ENCODE measurements at places on chromosomes 1 and 21.

DNA sequence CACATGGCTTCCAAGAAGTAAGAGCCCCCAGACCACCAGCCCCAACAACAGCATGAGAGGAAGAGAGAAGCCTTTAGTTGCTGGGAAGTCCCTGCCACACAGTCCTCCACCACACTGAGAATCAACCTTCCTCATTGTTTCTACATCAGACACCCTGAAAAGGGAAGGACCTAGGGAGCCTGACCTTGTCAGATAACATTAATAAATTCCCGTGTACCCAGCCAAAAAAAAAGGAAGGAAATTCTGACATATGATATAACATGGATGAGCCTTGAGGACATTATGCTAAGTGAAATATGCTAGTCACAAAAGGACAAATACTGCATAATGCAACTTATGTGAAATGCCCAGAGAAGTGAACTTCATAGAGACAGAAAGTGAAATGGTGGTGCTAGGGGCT is 65.6 kb upstream of the ARHGAP29 start:
- no peak for DNase-seq

GRCh38 chr1:56374026-56374974 is 205.1 kb downstream of the PLPP3 start:
- peak; percentile 95 for DNase-seq

DNA sequence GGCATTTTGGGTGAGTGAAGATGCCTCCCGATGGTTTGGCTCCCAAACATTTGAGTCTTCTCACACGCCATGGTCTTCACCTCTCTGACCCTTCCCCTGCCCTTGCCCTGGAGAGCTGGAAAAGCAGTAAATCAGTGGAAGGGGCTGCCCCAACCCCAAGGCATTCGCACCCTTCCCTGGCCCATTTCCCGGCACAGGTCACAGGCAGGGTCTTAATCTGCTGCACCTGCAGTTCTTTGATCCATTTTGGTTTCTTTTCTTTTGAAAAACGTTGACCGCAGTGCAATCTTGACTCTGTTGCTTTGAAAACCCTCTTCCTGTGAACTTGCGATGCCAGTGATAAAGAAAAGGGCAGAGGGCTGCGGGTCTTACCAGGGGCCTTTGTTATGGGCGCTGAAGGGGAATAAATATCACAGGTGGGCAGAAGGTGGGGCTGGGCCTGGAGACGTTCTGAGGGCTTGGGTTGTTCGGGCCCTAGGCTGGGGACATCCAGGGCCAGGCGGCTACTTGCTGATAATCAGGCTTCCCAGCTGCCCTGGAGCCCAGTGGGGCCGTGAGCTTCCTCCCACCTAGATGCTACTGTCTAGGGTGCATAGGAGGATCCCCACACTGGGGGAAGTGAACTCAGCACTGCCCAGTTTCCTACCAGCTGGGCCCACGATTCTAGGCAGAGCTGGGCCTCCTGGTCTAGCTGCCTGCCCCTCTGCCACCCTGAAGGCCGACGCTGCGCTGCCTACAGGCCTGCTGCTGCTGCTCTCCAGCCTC is 38.6 kb upstream of the EPS8L3 start:
- DNase-seq, result no peak

DNA sequence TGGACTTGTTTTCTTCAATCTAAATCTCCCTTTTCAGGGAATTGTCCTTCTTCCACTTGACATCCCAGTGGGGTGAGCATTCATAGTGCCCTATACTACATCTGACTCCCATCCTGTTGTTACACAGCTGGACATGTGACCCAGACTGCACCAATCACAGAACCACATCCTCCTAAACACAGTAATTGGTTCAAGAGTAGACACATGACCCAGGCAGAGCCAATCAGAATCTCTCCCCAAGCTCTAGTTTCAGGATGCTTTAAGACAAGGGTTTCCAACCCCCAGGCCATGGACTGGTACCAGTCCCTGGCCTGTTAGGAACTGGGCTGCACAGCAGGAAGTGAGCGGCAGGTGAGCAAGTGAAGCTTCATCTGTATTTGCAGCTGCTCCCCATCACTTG is 5.6 kb upstream of the DDOST start:
- no peak for DNase-seq

DNA sequence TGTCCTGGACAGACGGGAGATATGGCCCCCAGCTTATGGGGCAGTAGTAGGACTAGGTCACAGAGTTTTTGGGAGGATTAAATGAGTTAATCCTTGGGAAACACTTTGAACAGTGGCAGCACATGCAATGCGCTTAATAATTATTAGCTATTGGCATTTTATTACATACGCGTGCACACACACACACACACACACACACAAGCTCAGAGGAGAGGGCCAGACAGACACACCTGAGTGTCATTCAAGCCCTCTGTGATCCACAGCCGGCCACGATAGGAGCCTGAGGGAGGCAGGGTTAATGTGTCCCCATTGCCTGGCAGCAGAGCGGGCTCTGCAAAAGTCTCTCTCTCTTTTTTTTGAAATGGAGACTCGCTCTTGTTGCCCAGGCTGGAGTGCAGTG is 37.9 kb downstream of the EPHA2 start:
- DNase-seq, result no peak

All from DMS 273 treated with DMSO at 0.1 percent for 48 hours (cell line).